ENCODE measurements at places on chromosomes 4 and X.

DNA sequence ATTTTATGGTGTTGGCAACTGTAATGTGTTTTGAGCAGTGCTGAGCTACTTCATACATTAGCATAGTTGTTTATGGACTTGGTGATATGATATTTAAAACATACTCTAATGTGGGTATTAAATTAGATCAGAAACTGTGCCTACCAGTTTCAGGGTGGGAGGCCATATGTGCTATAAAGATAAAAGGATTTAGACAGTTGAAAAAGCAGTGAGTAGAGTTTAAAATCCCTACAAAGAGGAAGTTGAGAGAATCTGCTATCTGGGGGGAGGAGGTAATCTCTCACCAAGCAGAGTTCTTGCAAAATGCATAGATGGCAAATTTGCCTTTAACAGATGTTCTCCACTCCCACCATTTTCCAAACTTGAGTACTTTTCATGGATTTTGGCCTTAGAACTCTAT is 154.5 kb downstream of the SPOCK3 start:
- no peak for DNase-seq

DNA sequence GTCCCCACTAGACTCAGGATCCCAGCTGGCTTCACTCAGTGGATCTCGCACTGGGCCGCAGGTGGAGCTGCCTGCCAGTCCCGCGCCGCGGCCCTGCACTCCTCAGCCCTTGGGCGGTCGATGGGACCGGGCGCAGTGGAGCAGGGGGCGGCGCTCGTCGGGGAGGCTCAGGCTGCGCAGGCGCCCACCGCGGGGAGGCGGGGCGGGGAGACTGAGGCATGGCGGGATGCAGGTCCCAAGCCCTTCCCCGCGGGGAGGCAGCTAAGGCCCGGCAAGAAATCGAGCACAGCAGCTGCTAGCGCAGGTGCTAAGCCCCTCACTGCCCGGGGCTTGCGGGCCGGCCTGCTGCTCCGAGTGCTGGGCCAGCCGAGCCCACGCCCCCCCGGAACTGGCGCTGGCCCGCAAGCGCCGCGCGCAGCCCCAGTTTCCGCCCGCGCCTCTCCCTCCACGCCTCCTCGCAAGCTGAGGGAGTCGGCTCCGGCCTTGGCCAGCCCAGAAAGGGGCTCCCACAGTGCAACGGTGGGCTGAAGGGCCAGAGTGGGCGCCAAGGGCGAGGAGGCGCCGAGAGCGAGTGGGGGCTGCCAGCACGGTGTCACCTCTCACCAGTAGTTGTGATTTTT is 1038.0 kb downstream of the PCDH19 start:
- DNase-seq = no peak

DNA sequence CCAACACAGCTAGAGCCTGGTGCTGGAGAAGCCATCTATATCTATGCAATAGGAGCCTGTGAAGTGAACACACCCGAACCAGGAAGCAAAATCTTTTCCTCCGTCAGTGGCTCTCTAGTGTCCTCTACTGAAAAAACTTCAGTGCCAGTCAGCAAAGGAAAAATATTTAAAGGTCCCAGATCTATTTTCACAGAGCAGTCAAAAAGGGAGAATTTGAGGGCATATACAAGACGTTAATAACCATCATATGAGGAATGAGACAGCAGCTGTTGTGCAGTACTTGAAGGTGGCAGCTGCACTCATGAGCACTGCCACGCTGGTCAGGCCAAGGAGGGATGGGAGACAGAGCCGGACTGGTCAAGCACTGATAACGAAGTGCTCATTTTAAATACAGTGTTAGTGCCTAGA is 14.4 kb downstream of the MCUB start:
- no peak for DNase-seq

- no peak for DNase-seq
Observed at GRCh38 chrX:78710171-78710570, 37.3 kb upstream of the LPAR4 start.

DNA sequence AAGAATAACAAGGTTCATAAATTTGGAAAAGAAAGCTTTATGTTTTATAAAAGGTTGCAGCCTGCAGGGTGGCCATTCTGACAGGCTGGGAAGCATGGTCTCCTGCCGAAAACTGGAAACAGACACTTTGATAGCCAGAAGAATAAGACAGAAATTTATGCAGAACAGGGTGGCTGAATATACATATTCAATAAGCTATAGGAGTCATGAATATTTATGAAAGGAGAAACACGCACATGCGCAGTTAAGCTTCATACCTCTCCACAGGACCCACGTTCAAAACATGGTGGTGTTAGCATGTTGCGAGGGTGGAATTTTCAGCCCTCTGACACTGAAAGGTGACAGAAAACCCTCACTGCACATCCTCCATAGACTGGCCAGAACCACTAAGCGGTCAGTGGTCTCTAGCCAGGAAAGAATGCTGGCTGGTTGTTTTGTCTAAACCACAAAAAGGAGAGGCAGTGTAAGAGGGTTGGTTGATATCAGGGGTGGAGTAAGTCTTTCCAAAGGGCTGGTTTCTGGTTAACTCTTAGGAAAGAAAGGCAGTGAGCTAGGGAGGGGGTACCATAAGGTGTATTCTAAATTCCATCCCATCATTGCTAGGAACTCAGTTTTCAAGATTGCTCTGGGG is 58.2 kb downstream of the ANXA10 start:
- DNase-seq = no peak

DNA sequence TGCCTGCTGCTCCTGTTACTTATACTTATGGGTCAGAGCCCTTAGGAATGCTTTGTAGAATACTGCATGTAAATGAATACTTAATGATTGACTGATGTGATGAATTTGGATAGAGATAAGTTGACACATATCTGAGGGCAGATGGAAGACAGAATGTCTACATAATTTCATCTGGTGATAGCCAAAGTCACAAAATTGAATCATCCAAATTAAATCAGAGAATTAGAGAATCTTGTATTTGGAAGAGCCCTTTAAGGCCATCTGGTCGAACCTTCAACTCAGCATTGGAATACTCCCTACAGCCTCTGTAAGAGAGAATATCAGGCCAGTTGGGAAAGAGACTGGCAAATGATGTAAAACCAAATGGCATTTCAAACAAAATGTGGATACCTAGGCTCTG is 944.8 kb downstream of the RPA4 start:
- no peak for DNase-seq

DNA sequence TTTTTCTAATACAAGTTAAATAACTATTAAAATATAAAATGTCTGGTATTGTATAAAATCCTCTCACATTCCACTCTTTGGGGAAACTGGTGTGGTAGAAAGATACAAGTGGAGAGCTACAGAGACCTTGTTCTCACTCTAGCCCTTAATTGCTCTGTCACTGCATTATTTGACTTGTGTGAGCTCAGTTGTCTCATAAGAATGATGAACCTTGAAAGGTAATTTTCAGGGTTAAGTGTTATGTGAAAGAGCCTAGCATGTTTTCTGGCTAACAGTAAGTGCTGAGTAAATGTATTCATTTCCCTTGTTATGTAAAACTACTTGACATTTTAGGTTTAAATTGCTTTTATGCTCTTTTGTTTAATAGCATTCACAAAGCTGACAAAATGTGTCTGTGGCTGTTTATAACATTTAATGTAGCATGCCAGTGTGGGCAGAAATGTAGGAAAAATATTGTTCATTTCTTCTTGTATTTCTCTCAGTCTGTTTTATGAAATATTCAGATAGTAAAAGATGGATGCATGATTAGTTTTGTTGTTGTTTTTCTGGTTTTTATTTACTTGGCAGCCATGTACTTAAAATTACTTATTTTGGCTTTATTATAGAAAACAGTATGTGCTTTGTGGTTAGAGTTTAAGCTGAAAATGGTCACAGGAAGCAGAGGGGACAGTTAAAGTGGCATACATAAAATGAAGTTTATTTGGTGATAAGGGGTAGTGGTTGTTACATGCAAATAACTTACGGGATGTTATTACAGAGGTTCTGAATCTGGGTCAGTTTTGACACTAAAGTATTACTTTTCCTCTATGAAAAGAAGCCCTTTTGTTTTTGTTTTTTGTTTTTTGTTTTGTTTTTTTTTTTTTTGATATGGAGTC is 29.2 kb downstream of the SLAIN2 start:
- no peak for DNase-seq

GRCh38 chr4:6655924-6656323 is 15.4 kb downstream of the MRFAP1 start:
- no peak for DNase-seq

- peak; percentile 13 for DNase-seq
Observed at GRCh38 chr4:82905205-82905604, 4.7 kb downstream of the THAP9 start.

GRCh38 chr4:4485806-4486205 is 56.0 kb downstream of the STX18 start:
- no peak for DNase-seq

DNA sequence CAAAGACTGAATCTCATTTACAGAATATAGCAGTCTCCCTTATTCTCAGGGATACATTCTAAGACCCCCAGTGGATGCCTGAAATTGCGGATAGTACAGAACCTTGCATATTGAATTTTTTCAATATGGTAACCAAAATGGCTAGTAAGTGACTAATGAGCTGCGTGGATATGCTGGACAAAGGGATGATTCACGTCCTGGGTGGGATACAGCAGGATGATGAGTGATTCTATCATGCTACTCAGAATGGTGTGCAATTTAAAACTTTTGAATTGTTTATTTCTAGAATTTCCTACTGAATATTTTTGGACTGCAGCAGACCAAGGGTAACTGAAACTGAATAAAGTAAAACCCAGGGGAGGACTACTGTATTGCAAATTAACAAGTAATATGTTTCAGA is 66.7 kb downstream of the STAG2 start:
- DNase-seq = no peak

DNA sequence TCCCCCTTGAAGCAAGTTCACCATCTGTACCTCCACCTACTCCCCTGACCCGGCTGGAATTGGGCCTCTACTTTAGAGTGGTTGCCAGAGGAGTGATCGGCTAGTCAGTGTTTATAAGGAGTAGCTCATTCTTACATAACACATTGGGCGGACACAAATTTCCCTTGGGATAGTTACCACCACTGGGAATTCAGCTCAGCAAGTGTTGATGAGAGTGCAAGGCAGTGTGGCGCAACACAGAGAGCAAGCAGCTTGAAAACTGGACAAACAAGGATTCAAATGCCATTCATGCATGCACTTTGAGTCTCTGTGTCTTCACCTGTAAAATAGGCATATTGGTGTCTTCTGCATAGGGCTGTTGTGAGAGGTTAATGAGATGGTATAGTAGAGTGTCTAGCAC is 92.7 kb downstream of the STK32B start:
- DNase-seq = no peak

GRCh38 chr4:13546941-13547484 is 2.7 kb upstream of the NKX3-2 start:
- no peak for DNase-seq

GRCh38 chr4:121050300-121050699 is 22.0 kb downstream of the NDNF start:
- no peak for DNase-seq

DNA sequence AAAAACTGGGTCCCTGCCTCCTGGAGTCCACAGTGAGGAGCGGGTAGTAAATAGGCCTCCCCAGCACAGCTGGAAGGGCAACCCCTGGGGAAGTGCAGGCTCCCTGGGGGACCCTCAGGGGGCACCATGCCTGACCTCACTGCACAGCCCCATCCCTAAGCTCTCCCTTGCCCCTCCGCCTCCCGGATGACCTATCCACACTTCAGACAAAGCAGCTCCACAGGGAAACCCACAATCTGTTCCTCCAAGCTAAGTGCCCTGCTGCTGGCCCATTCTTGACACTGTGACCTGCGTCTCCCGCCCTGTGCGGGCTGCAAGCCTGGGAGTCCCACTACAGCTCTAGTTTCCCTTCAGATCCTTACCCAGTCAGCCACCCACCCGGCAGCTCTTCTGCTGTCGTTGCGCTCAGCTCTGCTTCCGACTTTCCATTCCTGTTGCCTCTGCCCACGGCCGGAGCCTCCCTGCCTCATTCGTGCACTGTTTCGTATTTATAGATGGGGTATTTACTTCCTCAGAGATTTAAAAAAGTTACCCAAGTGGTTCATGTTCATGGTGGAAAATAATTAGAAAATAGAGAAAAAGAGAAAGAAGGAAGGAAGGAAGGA is 47.0 kb upstream of the STOX2 start:
- no peak for DNase-seq

GRCh38 chr4:73729534-73730165 is 10.7 kb upstream of the CXCL8 start:
- no peak for DNase-seq

DNA sequence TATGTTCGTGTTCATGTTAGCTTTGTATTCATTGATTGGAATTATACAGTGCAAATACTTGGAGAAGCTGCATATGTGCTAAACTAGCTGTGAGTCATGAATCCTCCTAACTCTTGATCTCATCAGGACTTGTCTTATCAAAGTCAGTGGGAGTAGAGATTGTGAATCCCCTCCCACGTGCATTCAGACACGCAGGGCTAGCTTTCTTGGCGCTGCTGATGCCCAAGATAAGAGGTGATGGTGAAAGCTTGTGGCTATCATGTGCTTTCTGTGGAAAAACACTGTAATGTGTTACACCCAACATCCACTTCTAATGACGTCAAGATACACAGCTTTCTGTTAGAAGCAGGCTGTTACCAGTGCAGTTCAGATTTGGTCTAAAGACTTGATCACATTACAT is 348.7 kb upstream of the HAND2 start:
- DNase-seq = no peak

- no peak for DNase-seq
Observed at GRCh38 chr4:25002681-25003080, 28.1 kb downstream of the LGI2 start.

GRCh38 chrX:16185725-16186136 is 18.4 kb downstream of the MAGEB17 start:
- DNase-seq = no peak

GRCh38 chr4:76969941-76970529 is 20.5 kb downstream of the SEPTIN11 start:
- no peak for DNase-seq

DNA sequence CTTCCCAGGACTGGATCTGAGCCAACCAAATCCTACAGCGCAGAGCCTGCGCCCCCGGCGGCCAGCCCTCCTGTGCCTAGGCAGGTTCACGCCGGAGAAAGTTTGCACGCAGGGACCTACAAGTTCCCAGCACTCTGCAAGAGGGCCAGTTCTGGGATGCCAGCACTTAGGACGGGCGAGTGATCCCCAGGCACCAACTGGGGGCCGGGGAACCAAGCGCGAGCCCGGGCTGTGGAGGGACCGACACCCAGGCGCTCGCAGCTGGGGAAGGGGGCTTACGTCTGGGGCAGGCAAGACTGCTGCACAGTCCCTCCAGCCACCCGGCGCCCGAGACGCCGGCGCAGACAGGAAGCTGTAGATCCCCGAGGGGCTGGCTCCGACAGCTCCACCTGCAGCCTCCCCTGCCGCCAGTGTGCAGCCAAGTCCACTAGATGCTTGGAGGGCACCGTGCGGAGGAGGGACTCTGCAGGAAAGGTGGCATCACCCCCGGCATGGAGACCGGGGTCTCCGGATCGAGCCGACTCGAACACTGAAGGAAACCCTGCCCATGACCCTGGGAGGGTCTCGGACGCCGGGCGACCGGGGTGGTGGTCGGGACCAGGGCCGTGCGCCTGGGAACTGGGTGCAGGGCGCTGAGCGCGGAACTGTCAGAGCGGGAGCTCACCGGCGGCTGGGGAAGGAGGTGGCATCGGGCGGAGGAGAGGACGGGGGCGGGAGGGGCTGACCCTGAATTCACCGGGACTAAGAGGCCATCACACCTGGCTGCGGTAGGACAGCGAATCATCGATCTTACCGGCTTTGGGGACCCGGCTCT is 566 bp downstream of the CORIN start:
- DNase-seq = peak; percentile 47

Measured in stimulated activated naive B cell treated with anti-CD40 and anti-IgM and Interleukin-4, amounts not matched to agents 10 μg/mL and 1 μg/mL and 100 μg/mL, for 72 hours (primary cell).